ENCODE measurements at places on chromosomes 6 and 20.
A peak's percentile ranks its signal among the peaks of the same experiment; 100 is the strongest.

- DNase-seq, result peak; percentile 12
These were observed 14.0 kb downstream of the UST start for GRCh38 chr6:148760568-148761526.

DNA sequence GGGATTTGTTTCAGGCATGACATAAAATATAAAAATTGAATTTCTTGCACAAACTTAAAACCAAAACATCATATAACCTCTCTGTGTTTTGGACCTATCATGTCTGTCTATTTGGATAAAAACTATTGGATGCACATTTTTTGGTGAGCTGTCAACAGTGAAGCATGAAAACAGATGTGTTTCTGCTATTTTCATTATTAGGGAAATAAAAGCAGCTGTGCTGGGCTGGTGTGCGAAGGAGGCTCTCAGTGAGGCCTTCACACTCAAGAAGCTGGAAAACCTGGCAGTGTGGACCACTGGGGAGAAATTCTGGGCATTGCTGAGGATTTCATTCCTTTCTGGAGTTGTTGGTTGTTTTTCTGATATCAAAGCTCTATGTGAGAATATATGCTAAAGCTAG lies 395.3 kb downstream of the GJA1 start:
- DNase-seq, result no peak

DNA sequence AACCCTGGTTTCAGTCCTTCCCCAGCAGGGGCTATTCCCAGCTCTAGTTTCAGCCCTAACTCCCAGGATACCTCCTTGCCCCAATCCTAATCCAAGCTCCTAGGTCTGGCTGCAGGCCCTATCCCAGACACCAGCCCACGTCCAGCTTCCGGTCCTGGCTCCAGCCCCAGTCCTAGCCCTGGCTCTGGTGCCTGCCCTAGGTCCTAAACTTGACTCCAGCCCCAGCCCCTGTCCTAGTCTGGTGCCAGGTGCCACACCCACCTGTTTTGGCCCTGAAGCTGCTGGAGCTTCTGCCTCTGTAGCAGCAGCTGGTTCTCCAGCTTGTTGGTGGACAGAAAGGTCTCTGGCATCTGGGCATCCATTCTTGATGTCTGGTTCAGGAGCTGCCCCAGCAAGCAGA lies 28.1 kb downstream of the ANGPT4 start:
- no peak for DNase-seq

GRCh38 chr6:15363523-15364400 lies 117.9 kb downstream of the JARID2 start:
- no peak for DNase-seq

DNA sequence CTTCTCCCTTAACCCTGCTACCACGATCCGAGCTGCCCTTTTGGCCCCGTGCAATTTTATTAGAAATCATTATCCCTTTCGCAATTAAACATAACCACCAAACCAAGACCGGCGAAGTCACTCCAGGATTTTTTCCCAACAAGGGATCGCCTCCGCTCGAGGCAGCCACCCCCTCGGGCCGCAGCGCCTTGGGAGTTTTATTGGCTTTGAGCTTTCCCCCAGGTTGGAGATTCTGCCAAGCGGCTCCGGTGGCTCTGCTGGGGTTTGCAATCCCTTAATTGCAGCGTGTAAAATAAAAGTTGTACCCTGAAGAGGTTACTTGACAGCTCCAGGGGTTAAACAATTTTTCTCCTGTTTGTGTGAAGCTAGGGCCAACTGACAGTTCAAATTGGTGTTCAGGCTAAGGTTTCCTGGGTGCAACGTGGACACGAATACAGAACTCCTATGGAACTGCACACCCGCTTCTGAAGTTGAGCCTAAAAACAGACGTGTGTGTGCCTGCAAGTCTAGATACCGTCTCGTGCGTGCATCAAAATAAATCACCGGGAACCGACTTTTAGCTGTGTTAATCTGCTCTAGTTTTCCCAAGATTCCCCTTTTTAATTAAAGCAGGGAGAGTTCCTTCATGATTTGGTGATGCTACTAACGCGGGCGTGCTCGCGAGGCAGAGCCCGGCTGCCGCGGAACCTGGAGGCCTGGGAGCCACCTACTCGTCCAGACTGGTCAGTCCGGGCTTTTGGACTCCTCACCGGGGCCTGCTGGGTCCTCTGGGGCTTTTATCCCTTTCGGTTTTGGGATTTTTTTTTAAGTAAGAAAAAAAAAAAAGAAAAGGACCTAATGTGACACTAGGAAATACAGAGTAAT lies 975 bp upstream of the TFAP2A start:
- DNase-seq, result no peak

GRCh38 chr6:44115866-44116265 lies 11.4 kb downstream of the MRPL14 start:
- no peak for DNase-seq

- DNase-seq, result no peak
These were observed 42.4 kb downstream of the RIPOR2 start for GRCh38 chr6:24893342-24893850.

GRCh38 chr6:5086294-5086890 lies 1.3 kb downstream of the PPP1R3G start:
- no peak for DNase-seq

DNA sequence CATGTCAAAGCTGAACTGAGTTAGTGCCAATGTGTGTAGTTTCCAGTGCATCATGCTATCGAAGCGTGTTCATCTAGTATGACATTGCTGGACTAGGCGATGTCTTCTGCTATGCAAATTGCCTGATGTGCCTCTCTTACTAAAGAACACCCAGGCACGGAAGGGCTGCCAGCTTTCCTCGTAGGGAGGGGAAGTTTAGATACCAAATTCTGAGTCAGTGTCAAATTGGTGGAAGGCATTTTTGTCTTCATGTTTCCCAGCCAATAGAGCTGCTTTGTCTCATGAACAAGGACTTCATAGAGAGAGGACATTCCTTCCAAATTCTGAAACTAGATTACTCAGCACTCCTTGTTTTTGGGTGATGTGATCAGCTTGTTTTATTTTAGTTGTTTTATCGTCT lies 320.1 kb downstream of the BTBD3 start:
- no peak for DNase-seq

Measured in activated CD8-positive, alpha-beta memory T cell treated with anti-CD3 and anti-CD28 coated beads for 48 hours (primary cell).